ENCODE measurements at places on chromosomes 5 and 9.

DNA sequence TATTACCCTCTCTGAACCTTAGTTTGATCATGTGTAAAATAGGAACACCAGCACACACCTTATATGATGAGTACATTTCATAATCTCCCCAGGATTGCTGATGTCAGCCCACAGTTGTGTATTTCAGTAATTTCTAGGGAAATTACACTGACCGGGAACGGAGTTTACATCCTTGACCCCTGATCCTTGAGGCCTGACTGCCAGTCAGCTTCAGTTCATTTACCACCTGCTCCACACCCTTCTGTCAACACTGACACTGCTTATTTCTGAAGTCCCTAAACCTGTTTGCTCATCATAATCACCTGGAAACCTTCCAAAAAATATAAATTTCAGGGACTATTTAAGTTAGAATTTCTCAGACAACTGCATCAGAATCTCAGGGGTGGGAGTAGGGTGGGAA is 55.3 kb downstream of the ZNF622 start:
- no peak for DNase-seq

GRCh38 chr9:7906783-7907550 is 107.4 kb upstream of the DMAC1 start:
- no peak for DNase-seq

- DNase-seq = no peak
Measured at GRCh38 chr5:39450487-39450886, 25.7 kb upstream of the DAB2 start.

DNA sequence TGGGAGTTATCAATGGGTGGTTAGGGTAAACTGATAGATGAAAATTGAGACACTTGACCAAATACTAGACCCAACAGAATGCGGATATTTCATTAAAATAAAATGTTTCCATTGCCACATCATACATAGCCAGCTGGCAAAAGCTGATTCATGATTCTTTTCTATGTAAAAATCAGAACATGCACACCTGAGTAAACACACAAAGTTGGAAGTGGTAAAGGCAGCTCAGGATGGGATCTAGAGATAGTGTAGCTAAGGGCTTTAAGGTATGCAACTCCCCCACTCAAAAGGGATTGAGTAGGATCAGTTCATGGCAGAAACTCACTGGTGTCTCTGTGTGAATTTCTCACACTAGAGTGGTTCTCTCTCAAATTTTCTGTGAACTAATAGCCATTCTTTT is 541.1 kb upstream of the GRAMD2B start:
- no peak for DNase-seq

- no peak for DNase-seq
Measured at GRCh38 chr5:160460377-160461049, 38.9 kb downstream of the PTTG1 start.

DNA sequence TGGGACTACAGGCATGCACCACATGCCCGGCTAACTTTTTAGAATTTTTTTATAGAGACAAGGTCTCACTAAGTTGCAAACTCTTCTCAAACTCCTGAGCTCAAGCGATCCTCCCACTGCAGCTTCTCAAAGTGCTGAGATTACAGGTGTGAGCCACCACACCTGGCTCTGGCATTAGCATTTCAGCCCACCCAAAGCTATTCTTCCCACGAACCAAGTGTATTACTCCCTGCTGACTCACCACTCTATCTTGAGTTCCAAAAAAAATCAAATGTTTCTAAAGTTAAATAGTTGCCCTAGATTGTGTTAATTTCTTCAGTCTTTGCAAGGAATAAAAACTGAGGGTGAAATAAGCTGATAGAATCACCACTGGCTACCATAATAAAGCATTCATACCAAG is 205.5 kb downstream of the ARRDC3 start:
- no peak for DNase-seq

GRCh38 chr9:87557996-87558395 is 60.3 kb downstream of the DAPK1 start:
- DNase-seq = no peak

DNA sequence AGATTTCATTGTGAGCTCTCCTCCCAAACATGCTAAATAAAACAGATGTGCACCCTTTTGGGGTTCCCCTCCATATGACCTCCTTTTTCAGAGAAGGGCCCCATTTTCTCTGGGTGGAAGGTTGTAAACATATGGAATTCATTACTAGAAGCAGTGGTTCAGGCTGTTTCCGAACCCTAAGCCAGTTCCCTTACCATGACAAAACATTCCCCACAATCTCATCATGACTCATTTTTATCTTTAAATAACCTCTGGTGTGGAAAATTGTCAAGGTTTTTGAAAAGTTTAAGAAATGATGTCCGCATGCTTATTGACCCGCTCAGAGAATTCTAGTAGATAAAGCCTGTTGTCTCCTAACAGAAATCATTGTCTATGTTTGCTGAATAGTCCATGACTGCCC is 127.3 kb upstream of the PIK3R1 start:
- DNase-seq = no peak

- no peak for DNase-seq
Measured at GRCh38 chr5:98106116-98107031, 667.1 kb upstream of the RGMB start.

DNA sequence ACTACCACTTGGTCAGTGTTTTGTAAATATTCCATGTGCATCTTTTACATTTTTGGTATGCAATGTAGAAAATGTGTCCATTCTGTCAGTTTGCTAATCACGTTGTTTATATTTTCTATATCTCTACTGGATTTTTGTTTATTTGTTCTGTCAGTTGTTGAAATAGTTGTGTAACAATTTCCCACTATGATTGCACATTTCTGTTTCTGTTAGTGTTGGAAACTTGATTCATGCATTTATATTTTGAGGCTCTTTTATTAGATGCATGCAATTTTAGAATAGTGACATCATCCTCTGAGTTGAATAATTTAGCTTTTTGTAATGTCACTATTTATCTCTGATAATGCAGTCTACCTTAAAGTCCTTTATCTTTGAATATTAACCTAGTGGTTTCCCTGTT is 25.8 kb upstream of the LECT2 start:
- DNase-seq = no peak

GRCh38 chr5:122076669-122077365 is 1.2 kb downstream of the LOX start:
- no peak for DNase-seq

- DNase-seq = no peak
Measured at GRCh38 chr9:131950487-131950886, 129.2 kb downstream of the MED27 start.

DNA sequence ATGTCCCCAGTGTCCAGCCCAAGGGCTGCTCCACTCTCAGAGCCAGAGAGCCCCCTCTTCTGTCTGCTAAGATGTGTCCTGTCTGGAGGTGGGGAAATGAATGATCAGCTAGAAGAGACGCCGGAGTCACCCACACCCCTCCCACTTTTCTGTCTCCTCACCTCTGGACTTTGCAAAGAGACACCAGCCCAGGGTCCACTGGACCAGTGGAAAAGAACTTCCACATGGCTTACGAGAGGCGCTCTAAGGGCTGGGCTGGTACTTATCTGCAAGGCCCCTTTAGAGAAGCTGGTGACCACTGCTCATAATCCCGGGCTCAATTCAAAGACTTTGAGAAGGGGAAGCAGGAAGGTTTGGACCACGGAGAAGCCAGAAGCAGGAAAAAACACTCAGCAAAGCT is 9.2 kb downstream of the NR5A1 start:
- no peak for DNase-seq

All from memory B cell (primary cell).